ENCODE measurements at places on chromosomes 1 and 21.

DNA sequence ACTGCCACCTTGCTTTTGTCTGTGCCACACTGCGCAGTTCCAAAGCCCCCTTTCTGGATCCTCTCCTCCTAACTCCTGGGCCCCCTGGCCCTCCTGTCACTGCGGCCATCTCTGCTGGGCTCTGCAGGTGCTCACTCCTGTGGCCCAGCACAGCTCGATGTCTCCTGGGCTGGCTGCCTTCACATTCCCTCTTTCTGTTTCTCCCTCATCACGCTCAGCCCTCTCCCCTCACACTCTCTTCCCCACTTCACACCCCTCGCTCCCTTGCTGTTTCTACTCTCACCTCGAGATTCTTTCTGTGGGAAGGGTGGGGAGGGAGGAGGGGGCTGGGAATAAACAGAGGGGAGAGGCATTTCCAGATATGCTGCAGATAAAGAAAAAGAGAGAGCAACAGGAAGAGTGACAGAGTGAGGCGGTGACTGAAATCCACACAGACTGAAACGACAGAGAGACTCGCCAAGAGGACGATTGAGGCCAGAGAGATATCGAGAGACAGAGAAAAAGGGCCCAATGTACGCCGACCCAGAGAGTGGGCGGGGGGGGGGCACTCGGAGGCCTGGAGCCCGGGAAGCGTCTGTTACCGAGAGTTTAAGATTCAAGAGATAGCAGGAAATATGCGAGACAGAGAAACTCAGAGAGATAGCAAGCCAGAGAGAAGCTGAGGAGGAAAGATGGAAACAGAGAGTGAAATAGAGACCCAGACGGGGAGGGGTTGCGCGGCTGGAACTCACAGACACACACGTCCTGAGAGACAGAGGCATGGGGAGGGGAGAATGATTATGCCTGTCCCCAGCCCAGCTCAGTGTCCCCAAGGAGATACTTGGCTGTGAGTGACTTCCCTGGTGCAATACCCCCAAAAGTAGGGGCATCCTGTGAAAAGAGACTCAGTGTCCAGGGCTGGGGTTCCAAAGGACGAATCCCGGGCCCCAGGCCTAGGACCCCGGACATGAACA is 666 bp downstream of the CSF3R start:
- DNase-seq, result no peak

DNA sequence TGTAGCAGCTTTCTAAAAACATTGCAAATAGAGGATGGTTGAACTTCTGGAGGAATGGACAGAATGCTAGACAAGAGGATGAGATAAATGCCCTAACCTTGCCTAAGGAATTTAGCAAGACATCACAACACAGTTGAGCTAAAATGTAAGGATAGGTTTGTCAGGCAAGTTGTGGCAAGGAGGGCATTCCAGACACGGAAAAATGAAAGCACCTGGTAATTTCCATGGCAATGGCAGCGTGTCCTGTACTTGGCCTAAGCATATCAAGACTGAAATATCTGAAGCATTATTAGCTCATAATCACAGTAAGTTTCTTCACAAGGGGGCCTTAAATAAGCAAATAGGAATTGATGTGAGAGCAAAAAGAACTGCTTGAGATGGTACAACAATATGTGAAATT is 105.1 kb upstream of the USP25 start:
- DNase-seq, result no peak

DNA sequence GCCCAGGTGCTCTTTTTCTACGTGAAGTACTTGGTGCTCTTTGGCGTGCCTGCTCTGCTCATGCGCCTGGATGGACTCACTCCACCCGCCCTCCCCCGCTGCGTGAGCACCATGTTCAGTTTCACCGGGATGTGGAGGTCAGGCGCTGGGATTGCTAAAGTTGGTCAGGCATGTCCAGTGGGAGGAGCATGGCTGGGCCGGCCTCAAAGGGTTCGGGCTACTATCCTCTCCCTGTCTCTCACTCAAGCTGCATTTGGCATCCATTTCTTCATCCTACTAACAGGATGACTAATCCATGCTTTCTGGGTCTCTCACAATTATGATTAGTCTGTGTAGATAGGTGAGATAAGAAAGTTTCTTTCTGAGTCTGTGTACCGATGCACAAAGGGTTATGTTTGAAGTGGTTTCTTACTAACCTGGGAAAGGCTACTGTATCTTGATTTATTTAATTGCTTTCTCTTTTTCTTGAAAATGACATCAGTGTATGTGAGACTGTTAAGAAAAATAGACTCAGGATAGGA is 135.9 kb downstream of the HHAT start:
- no peak for DNase-seq

GRCh38 chr1:93958726-93959100 is 49.5 kb upstream of the GCLM start:
- no peak for DNase-seq

GRCh38 chr1:232145768-232146167 is 484.2 kb downstream of the SIPA1L2 start:
- no peak for DNase-seq

- DNase-seq, result no peak
Observed at GRCh38 chr1:241553886-241554592, 21.9 kb downstream of the KMO start.

- DNase-seq, result no peak
Observed at GRCh38 chr1:110563089-110563488, 43.1 kb downstream of the KCNA2 start.
